G401 (cell line): ENCODE measurements at places on chromosomes 13 and 19.
A peak's percentile ranks its signal among the peaks of the same experiment; 100 is the strongest.

- no peak for DNase-seq
Measured at GRCh38 chr19:52635786-52636570, 2.2 kb downstream of the ZNF83 start.

- no peak for DNase-seq
Measured at GRCh38 chr13:86986448-86986847, 684.7 kb upstream of the SLITRK5 start.

DNA sequence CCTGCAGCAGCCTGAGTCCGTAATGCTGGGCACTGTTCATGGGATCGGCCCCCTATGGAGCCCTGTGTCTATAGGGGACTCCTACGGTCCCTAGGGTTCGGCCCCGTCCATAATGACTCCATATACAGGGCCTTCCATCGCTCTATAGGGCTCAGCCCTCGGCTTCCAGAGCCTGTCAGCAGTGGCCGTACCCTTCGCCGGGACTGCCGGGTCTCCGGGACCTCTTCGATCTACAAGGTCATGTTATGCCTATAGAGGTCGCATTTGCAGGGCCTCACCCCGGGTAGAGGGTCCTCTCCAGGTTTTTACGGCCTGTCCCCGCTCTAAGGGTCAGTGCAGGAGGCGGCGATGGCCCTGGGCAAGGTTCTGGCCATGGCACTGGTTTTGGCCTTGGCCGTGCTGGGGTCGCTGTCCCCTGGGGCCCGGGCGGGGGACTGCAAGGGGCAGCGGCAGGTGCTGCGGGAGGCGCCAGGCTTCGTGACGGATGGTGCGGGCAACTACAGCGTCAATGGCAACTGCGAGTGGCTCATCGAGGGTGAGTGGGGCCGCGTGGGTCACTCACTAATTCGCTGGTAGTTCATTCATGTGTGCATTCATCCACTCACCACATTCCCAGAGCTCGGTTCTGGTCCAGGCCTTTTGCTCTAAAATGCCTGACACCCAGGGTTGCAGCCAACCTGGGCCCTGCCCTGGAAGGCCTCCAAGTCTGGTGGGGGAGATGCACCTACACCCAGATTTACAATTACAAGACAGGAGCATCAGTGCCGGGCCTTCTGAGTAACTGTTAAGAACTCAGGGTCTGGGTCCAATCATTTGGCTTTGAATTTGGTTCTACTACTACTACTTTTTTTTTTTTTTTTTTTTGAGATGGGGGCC lies 699 bp downstream of the MEGF8 start:
- DNase-seq: no peak

DNA sequence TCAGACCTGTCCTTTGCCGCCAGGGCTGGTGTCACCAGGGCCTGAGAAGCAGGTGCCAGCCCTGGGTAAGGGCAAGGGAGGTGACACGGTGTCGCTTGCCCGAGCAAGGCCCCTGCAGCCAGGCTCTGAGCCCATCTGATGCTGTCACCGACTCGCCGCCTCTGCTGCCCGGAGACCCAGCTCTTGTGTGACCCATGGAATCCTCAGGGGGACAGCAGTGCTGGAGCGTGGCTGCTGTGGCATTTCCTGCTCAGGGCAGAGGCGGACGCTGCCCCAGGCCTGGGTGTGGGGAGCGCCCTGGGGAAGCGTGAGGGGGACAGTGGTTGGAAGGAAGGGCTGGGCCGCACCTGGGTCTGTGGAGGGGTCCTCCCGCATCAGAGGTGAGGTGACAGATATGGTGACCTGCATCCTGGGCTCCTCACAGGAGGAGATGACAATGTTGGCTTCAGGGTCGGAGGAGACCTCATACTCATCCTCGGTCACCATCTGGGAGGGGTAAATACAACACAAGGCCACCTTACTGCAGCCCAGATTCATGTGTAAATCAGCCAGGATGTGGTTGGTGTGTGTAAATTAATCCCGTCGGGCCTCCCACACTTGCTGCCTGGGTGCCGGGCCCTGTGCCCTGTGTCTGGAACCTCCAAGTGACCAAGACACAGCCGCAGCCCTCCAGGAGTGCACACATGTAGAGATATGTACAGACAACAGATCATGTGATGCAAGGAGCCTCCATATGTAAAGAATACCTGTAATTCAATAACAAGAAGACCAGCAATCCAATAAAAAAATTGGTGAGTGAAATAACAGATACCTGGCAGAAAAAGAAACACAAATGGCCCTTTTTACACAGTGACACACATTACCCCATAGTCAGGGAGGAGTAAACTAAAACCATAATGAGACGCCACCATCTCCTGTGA lies 27.6 kb upstream of the MATK start:
- DNase-seq: no peak

GRCh38 chr19:45884682-45885555 lies 1.0 kb downstream of the IRF2BP1 start:
- no peak for DNase-seq

- no peak for DNase-seq
Measured at GRCh38 chr19:18346091-18346490, 5.7 kb downstream of the PGPEP1 start.

- peak; percentile 56 for DNase-seq
Measured at GRCh38 chr19:480016-480855, 16.1 kb upstream of the MADCAM1 start.

DNA sequence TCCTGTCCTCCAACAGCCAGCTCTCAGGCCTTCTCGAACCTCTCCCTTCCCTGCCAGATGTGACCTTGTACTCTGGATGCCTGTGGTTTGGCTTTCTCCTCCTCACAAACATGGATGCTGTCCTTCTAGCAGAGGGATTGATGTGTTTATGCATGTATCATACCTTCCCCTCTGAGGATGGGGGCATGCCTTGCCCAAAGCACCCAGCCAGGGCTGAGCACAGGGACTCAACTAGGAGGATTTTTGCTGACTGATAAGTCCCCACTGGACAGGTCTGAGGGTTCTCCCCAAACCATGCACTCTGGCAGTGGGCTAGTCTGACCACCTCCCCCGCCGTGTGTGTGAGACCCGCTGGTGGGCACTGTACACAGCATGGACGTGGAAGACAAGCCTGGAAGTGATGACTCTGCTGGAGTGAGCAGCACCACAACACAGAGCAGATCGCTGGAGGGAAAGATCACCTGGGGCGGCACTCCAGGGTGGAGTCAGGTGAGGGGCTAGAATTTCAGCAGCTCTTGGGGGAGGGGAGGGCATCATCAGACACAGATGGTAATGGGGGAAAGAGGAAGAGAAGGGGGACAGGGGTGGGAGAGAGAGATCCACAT lies 360.3 kb upstream of the ZNF507 start:
- DNase-seq: no peak

DNA sequence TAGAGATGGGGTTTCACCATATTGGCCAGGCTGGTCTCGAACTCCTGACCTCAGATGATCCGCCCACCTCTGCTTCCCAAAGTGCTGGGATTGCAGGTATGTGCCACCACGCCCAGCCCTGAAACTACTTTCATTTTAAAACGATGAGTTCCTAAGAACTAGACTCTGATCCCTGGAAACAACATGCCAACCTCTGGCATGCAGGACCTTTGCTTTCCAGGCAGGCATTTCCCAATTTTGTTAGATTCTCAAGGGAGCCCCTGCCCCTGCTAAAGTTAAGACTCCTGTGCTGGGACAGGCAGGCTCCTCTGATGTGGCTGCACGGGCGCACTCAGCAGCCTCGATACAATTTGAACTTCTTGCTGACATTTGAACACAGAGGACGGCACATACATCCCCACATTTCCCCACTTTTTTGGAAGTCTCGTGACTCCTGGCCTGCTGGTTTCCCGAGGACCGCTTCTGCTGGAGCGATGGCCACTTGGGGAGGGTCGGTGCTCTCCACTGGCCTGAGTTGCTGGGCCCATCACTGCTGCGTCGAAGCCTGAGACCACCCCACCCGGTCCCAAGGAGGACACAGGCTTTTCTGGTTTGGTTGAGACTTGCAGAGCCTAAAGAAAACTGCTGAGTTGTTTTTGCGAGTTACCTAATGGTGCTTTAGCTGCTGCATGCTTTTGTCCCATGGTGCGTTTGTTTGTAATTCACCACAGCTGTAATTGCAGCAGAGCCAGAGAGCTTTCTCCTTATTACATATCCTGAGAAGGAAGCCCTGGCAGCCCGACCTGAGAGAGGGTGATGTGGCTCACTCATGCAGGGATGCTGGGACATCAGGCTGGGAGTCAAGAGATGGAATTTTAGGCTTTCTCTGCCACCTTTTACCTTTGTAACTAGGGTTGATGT lies 8.2 kb downstream of the ATP11A start:
- DNase-seq: no peak

- DNase-seq: no peak
Measured at GRCh38 chr19:7914598-7915045, at the start of gene TGFBR3L. TSS of gene TGFBR3L (plus strand) at chr19:7914830.

DNA sequence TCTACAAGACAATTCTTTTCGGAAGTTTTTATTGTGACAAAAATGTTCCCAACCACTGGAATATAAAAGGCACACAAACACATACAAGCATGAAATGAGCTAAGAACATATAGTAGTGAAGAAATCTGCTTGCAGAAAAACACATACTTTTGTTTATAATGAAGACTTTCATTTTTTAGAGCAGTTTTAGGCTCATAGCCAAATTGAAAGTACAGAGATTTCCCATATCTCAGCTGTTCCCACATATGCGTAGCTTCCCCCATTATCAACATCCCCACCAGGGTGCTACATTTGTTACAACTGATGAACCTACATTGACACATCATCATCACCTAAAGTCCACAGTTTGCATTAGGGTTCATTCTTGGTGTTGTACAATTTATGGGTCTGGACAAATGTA lies 249.4 kb downstream of the KCTD12 start:
- no peak for DNase-seq

GRCh38 chr13:62613819-62614218 lies 1198.2 kb upstream of the PCDH20 start:
- no peak for DNase-seq

GRCh38 chr13:97148894-97149293 lies 73.2 kb upstream of the MBNL2 start:
- DNase-seq: no peak

- no peak for DNase-seq
Measured at GRCh38 chr19:38792250-38793111, 3.5 kb downstream of the LGALS7B start.

GRCh38 chr19:13610039-13610691 lies 103.9 kb upstream of the CACNA1A start:
- peak; percentile 73 for DNase-seq

GRCh38 chr13:51318015-51318414 lies 21.5 kb upstream of the SERPINE3 start:
- DNase-seq: no peak

GRCh38 chr13:85729296-85729695 lies 69.9 kb downstream of the SLITRK6 start:
- DNase-seq: no peak

DNA sequence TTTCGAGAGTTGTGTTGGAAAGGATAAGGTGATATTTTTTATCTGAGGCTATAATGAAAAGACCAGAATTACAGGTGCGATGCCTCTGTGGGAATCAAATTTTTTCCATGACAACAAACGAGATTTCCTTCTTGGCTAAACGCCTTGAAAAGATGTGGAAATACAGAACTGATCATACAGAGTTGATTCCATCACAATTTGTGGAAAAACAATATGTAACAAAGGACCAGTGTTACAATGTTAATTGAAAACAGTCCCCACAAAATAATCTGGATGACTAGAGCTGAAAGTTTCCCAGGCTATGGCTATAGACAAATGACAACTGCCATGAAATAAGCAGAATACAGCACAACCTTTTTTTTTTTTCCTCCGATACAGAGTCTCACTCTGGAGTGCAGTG lies 628.9 kb downstream of the DIAPH3 start:
- no peak for DNase-seq

- no peak for DNase-seq
Measured at GRCh38 chr13:26412936-26413716, 144.4 kb upstream of the WASF3 start.
